ENCODE measurements at places on chromosomes 5 and 9.

DNA sequence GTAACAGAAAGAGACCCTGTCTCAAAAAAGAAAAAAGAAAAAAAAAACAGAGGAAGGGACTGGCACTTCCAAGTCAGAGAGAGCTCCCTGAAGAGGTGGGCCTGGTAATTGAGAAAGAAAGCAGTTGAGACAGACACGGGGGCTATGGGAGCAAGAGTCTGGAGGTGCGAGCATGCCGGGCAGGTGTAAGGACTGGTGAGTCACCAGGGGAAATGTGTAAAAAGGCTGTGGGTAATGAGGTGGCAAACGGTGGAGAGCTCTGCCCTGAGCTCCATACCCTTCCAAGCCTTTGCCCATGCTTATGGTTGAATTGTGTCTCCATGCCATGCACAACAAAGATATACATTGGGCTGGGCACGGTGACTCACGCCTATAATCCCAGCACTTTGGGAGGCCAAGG is 18.0 kb upstream of the JADE2 start:
- DNase-seq = no peak

DNA sequence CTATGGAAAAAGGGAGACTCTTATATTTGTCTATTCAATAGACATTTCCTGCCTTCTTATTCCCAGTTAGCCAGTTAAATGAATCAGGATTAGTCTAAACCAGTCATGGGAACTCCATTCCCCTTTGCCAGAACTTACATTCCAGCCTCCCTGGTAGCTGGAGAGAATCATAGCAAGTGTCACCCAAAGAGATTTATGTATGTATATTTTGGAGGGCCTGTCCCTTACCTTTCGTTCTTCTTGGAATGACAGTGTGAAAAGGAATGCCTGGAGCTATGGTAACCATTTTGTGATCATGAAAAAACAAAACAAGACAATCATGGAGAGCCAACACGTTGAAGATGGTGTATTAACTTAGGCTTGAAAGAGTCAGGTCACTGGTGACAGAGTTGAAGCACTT is 627.7 kb downstream of the CCDC171 start:
- DNase-seq = no peak

DNA sequence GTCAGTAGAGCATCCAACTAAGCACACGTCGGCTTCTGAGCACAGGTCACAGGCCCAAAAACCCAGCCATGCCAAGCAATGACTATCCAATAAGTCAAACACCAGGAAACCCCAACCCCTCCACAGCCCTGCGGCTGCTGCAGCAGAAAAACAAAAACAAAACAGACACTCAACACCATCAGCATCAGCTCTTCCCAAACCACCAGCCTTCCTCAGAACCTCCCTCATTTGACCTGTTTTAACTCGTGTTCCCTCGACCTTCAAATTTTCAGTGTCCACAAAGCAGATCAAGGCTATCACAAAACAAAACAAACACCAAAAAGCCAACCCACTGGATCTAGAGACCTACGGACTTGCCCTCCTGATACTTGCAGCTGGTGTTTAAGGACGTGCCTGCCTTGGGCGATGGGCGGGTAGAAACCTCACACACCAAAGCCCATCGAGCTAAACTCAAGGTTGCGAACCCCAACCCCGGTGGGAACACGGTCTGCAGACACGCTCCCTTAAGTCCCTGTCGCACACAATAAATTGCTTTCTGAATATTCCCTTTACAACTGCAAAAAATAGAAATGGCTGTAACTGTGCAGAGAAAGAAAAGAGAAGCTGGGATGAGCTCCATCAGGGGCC is 247.1 kb upstream of the ANKRD55 start:
- no peak for DNase-seq

- DNase-seq = no peak
Observed at GRCh38 chr9:95991326-95991725, 115.8 kb downstream of the ERCC6L2 start.

- DNase-seq = no peak
Observed at GRCh38 chr9:125843646-125844045, 96.5 kb downstream of the PBX3 start.

GRCh38 chr5:124849774-124850173 is 103.3 kb upstream of the ZNF608 start:
- no peak for DNase-seq

- DNase-seq = no peak
Observed at GRCh38 chr5:137340881-137341280, 158.2 kb downstream of the SPOCK1 start.

DNA sequence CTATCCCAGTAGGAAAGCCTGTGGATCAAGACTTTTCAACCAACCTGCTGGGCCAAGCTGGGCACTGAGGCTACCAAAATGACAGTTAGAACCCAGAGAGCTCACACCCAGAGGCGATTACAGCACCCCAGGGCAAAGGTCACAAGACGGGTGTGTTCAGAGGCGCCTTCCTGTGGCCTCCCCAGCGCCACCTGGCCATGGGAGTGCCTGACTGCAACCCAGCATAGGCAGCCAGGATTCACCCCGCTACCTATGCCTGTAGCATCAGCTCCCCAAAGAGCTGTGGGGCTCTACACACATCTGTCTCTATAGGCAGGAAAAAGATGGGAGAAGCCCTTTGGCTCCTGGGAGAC is 33.5 kb downstream of the PDGFRB start:
- DNase-seq = peak; percentile 79

DNA sequence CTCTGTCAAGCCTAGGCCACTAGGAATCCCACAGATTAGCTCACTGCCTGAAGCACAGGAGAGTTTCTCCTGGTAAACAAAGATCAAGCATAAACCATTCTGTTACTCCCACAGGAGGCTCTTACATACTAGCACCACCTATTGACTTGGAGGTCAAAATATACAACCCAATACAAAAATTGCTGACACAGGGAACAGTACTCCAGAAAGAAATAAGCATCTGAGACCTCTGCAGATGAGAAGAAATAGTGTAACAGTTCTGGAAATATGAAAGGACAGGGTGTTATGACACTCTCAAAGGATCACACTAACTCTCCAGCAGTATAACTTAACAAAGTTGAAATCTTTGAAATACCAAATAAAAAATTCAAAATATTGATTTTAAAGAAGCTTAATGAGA is 269.6 kb upstream of the ARRDC3 start:
- no peak for DNase-seq

DNA sequence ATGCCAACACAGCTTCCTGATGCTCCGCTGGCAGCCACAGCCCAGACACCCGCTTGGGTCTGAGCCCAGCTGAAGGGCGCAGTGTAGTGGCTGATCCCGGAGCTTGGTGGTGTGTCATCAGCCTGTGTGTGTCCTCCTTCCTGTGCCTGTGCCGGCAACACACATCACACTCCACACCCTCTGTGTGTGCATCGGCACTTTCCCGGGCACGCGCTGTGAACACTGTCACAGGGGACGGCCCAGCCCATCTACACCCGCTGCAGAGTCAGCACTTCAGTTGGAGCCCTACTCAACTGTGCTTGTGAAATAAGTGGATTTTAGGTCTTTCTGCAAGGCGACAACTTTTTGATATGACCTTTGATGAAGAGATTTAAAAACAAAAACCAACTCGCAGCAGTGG is 189.4 kb downstream of the IRX2 start:
- DNase-seq = no peak

- no peak for DNase-seq
Observed at GRCh38 chr5:179488975-179489374, 61.4 kb upstream of the RUFY1 start.

DNA sequence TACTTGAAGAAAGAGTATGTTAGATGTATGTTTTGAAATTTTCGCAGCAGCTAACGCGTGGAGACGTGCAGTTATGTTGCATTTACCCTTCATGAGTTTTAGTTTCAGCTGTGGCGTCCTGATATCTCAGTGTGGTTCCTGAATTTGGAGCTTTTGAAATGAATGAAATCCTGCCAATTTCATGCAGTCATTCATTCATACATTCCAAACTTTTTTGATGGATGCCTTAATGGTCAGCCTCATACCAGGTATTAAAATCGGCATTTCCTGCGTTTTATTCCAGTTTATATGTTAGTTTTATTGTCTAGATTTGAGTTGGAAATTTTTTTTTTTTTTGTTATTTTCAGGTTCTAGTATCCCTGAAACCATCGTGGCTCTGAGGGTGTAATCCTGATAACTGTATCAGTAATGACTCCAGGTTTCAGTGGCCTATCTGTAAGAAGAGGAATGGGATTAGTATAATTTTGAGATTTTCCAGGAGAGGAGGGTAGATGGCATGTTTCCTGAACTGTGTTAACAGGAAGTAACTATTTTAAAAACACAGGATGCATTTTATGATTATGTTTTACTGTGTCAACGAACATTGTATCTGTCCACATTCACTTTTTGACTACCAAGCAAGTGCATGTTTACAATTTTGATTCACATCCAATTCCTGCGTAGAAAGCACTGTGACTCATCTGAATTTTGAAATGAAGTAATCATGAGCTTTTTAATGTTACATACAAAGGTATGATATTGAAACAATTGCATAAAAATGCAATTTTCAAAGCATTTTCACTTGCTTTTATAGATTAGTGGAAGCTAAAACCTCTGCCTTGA is 1.0 kb downstream of the FOCAD start:
- peak; percentile 41 for DNase-seq

DNA sequence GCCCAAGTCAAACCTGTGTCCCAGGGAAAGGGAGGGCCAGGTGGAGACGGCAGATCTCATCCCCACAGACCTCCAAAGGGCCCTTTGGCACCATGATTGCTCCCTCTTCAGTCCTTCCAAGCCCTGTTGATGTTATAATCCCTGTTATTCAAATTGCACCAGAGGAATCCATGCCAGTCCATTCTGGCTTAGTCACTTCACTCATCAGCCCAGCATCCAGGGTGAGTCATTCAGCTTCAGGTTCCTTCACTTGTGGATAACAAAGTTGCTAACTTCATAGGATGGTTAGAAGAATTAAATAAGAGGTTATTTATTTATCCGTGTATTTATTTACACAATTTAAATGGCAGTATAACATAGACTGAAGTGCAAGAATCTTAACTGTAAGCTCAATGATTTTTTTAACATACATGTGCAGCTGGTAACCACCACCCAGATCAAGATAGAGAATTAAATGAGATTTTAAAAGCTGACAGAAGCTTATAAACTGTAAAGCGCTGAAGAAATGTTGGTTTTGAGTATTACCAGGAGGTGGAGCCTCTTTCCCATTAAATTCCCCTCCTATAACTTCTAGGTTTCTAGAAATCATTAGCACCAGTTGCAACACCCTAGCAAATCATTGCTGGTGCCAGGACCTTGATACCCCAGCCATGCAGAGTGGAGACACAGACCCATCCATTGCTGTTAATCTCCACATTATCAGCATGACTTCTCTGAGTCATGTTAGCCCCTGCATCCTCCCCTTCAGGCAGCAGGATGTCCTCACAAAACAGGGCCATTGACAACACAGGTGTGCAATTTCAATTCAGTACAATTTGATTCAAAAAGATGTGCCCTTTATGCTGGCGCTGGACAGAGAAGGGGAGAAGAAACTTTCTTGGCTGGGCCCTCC is 77.4 kb downstream of the SEC61B start:
- DNase-seq = peak; percentile 47

GRCh38 chr9:75847085-75847484 is 43.4 kb upstream of the PCSK5 start:
- DNase-seq = no peak

DNA sequence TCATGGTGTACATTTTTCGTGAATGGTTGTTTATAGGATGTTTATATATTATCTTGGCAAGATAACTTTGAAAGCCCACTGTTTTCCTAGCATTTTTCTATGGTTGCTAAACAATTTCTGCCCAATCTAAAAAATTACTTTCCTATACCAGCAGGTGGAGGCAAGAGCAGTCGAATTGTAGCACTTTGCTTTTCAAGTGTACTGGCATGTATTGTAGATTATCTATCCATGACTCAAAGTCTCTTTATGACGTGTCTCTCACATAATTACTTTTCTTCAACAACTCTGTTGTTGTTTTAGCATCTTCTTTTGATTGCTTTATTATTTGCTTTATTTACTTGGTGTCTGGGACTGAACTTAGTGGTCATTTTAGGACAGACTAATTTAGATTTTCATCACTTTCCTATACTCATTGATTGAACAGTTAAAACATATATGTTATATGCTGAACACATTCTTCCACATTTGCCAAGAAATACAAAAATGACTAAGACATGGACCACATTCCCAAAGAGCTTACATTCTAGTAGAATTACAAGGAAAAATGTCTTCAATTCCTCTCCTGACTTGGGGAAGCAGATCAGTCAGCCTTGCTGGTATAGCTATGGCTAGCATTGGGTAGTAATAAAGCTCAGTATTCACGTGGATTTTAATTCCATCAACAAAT is 20.7 kb downstream of the NLN start:
- DNase-seq = peak; percentile 83

- DNase-seq = no peak
Observed at GRCh38 chr9:118652258-118652657, 717.0 kb downstream of the BRINP1 start.

DNA sequence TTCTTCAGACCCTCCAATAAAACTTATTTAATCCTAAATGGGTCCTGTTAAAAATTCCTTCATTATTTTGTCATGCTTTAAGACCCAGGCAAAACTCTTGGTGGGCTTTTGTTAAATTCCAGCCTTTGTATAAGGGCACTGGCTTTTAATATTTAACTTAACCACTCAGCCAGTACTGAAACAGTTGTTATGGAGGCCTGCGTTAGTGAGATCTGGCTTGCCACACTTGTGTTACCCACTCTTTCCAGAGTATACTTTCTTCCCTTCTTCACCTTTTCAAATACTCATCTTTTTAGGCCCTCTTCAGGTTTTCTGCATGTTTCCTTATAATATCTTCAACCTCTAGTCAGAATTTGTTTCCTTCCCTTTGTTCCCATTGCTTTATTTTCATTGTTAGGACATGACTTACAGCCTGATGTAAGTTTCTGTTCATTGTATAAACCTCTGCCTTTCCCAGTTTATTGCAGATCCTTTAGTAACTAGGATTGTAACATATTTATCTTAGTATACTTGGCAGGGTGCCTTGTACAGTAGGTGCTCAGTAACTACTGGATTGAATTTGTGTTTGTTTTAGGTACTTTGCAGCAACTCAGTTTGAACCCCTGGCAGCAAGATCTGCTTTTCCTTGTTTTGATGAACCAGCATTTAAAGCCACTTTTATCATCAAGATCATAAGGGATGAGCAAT is 48.8 kb downstream of the LNPEP start:
- DNase-seq = no peak

DNA sequence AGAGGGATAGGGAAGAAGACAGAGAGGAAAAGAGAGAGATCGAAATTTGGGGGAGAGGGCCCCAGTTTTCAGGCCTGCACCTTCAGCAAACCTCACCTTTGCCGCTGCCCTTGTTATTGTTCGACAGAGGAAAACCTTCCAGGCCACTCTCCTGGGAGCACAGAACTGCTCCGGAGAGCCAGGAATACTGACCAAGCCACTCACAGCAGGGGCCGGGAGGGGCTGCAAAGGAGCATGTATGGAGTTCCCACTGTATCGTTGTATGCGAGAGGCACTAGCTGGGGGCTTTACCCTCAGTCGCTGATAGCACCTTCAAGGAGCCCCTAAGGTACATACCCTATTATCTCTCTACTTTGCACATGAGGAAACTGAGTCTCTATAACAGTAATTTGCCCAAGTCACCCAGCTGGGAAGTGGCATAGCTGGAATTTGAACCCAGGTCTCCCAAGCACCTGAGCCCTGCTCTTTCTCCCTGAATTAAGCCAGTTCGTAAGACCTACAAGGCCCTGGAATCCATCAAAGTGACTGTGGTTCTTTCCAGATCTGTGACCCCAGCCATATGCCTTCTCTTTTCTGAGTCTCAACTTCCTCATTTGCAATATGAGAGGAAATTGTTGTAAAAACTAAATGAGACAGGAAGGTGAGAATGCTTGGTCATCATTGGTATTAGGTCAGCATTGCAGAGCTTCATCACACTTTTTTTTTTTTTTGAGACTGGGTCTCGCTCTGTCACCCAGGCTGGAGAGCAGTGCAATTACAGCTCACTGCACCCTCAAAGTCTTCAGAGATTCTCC is 21.0 kb upstream of the FOXE1 start:
- peak; percentile 85 for DNase-seq

GRCh38 chr9:33885948-33886347 is 69.0 kb downstream of the UBE2R2 start:
- DNase-seq = no peak

All from hematopoietic multipotent progenitor cell treated with erythropoietin and hydrocortisone succinate and interleukin-3 and kit ligand, for 4 days (in vitro differentiated cells).